ENCODE measurements at places on chromosomes 7 and 10.

DNA sequence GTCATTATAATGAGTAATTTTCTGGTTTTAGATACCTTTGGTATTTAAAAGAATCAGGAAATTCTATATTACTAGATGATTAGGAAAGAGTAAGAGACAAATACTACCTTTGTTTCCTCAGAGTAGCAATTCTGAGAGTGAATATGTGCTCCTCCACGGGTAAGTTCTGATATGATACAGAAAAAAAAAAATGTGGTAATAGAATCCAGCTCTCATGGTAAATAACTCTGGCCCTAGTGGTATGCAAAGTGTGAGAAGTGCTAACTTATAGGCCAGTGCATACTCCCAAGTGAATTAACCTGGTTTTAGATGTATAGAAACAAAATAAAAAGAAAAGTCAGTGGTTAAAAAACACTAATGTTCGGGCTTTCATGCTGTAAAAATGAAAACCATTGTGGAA is 512.6 kb upstream of the SEMA3D start:
- H3K4me1 ChIP-seq, result no peaks in the 10 kb centered on the region
- H3K27ac ChIP-seq, result no peak overlapping the region
- no peak for DNase-seq
- H3K36me3 ChIP-seq, result no peaks in the 10 kb centered on the region

DNA sequence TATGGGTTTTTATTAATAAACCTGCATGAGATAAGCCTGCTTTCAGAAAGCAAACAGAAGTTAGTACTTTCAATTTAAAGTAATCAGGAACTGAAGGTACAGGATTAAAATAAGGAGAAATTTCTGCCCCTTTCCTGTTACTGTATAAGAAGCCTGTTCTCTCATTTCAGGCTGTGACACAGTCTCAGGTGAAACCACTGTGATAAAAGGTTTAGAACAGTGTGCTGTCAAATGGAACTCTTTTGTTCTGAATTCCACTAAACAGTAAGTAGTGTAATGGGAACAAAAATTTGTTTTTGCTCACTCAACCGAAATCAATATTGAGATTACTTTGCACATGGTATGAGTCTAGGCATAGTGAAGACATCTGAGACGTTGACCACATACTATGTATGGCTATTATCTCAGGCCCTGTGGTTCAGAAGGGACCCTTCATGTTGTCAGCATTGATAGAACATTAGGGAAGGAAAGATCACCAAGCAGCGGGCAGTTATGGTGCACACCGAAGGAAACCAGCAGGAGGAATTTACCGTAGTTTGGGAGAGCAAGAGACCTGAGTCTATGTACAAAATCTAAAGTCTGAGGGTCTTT is 14.9 kb downstream of the HEPACAM2 start:
- H3K4me1 ChIP-seq, result no peaks in the 10 kb centered on the region
- no peak overlapping the region for H3K4me3 ChIP-seq
- no peak overlapping the region for H3K27ac ChIP-seq
- H3K27me3 ChIP-seq, result no peaks in the 10 kb centered on the region
- DNase-seq, result no peak
- no peaks in the 10 kb centered on the region for H3K36me3 ChIP-seq

DNA sequence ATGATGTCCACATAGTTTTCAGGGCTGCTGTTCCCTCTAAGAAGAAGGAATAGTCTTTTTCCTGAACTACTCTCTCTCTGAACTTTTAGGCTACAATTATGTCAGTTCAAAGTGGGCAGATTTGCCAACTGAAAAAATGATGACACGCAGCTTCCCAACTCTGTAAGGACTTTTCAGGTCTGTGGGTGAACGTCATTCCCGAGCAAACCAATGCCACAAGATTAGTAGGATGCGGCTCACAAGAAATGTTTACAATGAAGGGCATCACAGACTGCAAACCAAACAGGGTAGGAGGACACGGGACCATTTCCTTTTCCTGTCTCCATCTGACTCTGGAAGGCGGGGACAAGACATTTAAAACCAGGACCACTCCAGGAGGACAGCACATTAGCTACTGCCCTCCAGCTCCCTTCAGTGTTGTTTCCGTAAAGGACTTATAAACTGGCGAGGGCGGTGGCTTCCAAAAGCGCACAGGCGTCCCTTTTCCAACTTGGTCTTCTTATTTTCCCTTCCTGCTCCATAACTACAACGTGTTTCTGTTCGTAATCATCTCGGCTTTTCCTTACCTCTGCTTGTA is 539 bp upstream of the MKLN1 start:
- peak overlapping the region; percentile 95 for H3K4me3 ChIP-seq
- peaks cover 39% of the 10 kb centered on the region for H3K4me1 ChIP-seq
- no peak for DNase-seq
- H3K27ac ChIP-seq, result peak overlapping the region; percentile 99
- H3K36me3 ChIP-seq, result peaks cover 8% of the 10 kb centered on the region

DNA sequence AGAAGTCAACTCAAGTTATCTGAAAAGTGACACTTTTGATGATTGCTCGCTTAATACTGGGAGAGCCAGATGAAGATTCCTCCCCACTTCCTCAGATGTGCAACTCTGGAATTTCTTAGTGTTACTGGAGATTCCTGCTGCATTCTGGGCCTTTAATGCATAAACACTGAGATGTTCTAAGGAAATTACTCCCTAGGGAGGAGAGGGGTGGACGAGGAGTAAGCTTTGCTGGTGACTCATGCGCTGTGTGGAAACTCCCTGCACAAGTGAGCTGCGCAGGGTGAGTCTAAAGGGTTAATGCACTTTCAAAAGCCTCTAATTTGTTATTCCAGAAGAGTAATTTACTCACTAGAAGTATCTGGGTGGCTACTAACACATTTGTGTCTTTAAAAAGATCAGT is 46.3 kb downstream of the EGFR start:
- H3K27me3 ChIP-seq, result no peaks in the 10 kb centered on the region
- H3K36me3 ChIP-seq, result no peaks in the 10 kb centered on the region
- peaks cover 78% of the 10 kb centered on the region for H3K4me1 ChIP-seq
- peak overlapping the region; percentile 46 for H3K27ac ChIP-seq

- H3K27me3 ChIP-seq, result no peaks in the 10 kb centered on the region
- H3K4me1 ChIP-seq, result no peaks in the 10 kb centered on the region
- H3K36me3 ChIP-seq, result no peaks in the 10 kb centered on the region
- H3K27ac ChIP-seq, result no peak overlapping the region
- no peak overlapping the region for H3K4me3 ChIP-seq
- no peak for DNase-seq
Observed at GRCh38 chr7:156827587-156828203, 65.3 kb downstream of the LMBR1 start.

DNA sequence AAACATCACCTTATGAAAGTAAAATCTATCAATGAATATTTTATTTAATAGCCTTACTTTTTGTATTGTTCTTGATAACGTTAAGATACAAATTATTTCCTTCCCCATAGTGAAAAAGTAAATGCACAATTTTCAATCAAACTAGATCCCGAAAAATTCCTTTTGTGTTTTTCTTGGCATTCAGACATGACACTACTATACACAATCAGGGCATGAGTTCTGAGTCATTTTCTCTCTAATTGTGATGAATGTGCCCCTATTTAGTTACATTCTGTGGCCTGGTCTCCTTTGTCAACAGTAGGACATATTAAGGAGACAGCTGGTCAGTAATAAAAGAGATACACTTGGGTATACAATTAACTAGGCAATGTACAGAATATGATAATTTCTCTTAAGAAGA is 19.8 kb downstream of the COL1A2 start:
- H3K27ac ChIP-seq, result no peak overlapping the region
- no peaks in the 10 kb centered on the region for H3K4me1 ChIP-seq
- no peaks in the 10 kb centered on the region for H3K36me3 ChIP-seq

DNA sequence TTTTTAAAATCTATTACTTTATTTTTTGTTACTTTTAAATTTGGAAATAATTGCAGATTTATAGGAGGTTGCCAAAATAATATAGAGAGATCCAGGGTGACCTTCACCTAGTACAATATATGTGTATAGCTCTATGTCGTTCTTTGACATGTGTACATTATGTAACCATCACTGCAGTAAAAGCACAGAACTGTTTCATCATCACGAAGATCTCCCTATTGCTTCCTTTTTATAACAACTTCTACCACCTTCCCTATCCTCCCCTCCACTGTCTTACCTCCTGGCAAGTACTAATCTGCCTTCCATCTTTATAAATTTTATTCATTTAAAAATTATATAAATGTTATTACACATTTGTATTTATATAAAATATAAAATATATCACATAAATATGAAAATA is 251.0 kb downstream of the AUTS2 start:
- H3K27me3 ChIP-seq, result no peaks in the 10 kb centered on the region
- H3K36me3 ChIP-seq, result no peaks in the 10 kb centered on the region
- no peak overlapping the region for H3K4me3 ChIP-seq
- H3K27ac ChIP-seq, result no peak overlapping the region
- no peak for DNase-seq
- no peaks in the 10 kb centered on the region for H3K4me1 ChIP-seq

DNA sequence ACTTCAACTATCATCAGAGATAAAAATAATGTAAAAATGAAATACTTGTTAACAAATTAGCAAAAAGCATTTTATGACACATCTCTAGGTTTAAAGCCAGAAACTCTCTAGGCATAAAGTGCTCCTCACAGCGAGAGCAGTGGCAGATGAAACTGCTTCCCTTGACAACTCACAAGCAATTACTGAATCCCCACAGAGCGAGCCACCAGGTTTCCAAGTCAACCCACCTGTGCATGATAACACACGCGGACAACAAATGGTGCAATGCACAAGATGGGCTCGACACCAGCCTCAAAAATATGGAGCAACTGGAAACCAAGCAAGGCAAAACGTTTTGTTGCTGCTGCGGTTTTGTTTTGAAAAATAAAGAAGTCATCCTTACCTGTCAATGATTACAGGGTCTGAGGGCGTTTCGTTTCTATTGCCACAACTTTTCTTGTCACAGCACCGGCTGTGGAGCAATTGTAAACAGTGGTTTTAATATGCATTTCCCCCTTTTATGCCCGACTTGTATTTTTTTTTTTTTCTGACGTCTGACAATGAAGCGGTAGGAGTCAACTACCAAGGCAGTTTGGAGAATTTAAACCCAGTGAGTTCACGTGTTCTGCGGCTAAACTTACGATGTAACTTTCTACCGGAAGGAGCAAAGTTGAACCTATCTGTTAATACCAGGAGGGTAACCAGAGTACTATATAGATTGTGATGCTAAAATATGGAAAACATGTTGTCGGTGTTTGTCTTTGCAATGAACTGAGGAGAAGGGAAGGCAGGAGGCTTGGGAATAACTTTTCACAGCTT is 7.0 kb downstream of the EBF3 start:
- H3K27me3 ChIP-seq, result no peaks in the 10 kb centered on the region
- H3K4me1 ChIP-seq, result peaks cover 13% of the 10 kb centered on the region
- no peak overlapping the region for H3K27ac ChIP-seq
- H3K36me3 ChIP-seq, result no peaks in the 10 kb centered on the region
- H3K4me3 ChIP-seq, result no peak overlapping the region

DNA sequence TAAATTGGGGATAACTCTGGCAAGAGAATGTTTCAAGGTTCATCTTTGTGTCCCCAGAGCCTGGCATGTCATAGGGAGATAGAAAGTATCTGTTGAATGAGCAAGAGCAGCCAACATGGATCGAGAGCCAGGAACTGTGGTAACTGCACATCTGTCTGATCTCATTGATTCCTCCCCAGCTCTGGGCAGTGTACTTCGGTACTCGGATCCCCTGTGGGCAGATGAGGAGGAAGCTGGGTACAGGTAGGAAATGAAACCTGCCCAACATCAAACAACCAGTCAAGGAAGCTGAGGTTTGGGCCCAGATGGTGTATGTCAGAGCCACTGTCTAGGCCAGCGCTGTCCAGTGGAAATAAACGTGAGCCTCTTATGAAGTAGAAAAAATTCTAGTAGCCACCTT is 76.4 kb downstream of the GRK5 start:
- no peak overlapping the region for H3K4me3 ChIP-seq
- H3K27me3 ChIP-seq, result no peaks in the 10 kb centered on the region
- DNase-seq, result no peak
- peaks cover 56% of the 10 kb centered on the region for H3K4me1 ChIP-seq
- peak overlapping the region; percentile 21 for H3K27ac ChIP-seq

GRCh38 chr7:136045992-136046391 is 68.8 kb upstream of the MTPN start:
- H3K27ac ChIP-seq, result peak overlapping the region; percentile 8
- H3K4me3 ChIP-seq, result no peak overlapping the region
- H3K27me3 ChIP-seq, result no peaks in the 10 kb centered on the region
- no peaks in the 10 kb centered on the region for H3K4me1 ChIP-seq

- H3K4me1 ChIP-seq, result no peaks in the 10 kb centered on the region
- no peaks in the 10 kb centered on the region for H3K27me3 ChIP-seq
- H3K27ac ChIP-seq, result no peak overlapping the region
- no peak for DNase-seq
- no peaks in the 10 kb centered on the region for H3K36me3 ChIP-seq
- H3K4me3 ChIP-seq, result no peak overlapping the region
Observed at GRCh38 chr7:8387551-8388256, 45.7 kb upstream of the NXPH1 start.

GRCh38 chr7:36349626-36350025 is 40.0 kb upstream of the ANLN start:
- no peaks in the 10 kb centered on the region for H3K36me3 ChIP-seq
- no peak for DNase-seq
- H3K4me1 ChIP-seq, result no peaks in the 10 kb centered on the region
- H3K4me3 ChIP-seq, result no peak overlapping the region
- H3K27me3 ChIP-seq, result no peaks in the 10 kb centered on the region

DNA sequence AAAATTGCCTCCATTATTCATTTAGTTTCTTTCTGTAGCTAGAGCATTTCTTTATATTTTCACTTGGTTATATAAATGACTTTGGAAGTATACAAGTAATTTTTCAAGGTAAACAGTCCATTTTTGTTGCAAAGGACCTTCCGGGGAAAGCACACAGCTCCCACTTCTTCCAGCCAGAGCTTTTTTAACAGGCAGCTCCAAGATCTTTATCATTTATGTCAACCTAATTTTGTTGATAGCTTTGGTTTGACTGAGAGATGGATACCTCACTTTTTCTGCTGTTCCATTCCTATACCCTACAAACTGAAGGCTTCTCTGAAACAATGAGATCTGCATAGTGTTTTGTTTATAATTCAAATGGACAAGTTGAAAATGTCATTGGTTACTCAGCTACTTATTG is 49.3 kb upstream of the RAB11FIP2 start:
- no peak overlapping the region for H3K4me3 ChIP-seq
- H3K4me1 ChIP-seq, result no peaks in the 10 kb centered on the region
- no peaks in the 10 kb centered on the region for H3K36me3 ChIP-seq
- no peaks in the 10 kb centered on the region for H3K27me3 ChIP-seq
- no peak for DNase-seq

- no peaks in the 10 kb centered on the region for H3K27me3 ChIP-seq
- H3K36me3 ChIP-seq, result no peaks in the 10 kb centered on the region
- no peak for DNase-seq
- no peak overlapping the region for H3K4me3 ChIP-seq
- no peaks in the 10 kb centered on the region for H3K4me1 ChIP-seq
Observed at GRCh38 chr10:112735041-112735695, 214.9 kb upstream of the TCF7L2 start.
